ENCODE measurements at places on chromosomes 6 and 20. TPM values are rescaled to one million over a fixed set of nuclear protein-coding genes. Genes with fewer than 3 reads are reported as not detected.

CRISP1 gene
- not detected for total RNA-seq

SNAP25 gene
- 2.9 TPM for total RNA-seq

VWA7 gene
- 0.77 TPM for total RNA-seq

SYCP2L gene
- not detected for total RNA-seq

ZNF184 gene
- 3.5 TPM for total RNA-seq

AKAP7 gene
- 9.6 TPM for total RNA-seq

SLC35B3 gene
- 7.5 TPM for total RNA-seq

POM121L2 gene
- total RNA-seq, result not detected

Measured in HT1080 (cell line).